ENCODE measurements at places on chromosomes 5 and 9. TPM values are rescaled to one million over a fixed set of nuclear protein-coding genes. Genes with fewer than 3 reads are reported as not detected.

Gene UBTD2
- 15.9 TPM for total RNA-seq

GRCh38 chr9:70468291-70468690, 53.8 kb upstream of the KLF9 start:
- DNase-seq = no peak

- DNase-seq = no peak
These were observed 96.6 kb downstream of the MAN2A1 start for GRCh38 chr5:109786206-109786855.

DNA sequence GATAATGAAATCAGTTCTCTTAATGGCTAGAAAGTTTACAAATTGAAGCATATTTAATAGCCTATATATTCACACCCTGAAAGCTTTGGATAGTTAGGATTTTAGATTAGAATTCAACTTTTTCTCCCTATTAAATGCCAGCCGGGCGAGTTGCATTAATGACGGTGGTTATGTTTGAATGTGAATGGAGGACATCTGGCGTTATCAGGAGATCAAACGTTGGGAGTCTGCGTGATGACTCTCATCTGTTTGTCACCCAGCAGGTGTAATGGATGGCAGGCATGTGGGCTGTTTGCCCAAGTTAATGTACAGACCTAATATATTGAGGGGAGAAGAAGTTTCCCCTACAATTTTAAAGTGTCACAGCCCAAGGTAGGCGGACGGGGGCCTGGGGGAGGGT, 1227.7 kb upstream of the WWC1 start:
- no peak for DNase-seq

- no peak for DNase-seq
These were observed 72.3 kb upstream of the STARD4 start for GRCh38 chr5:111584651-111585050.

GRCh38 chr9:25936031-25936430, 257.8 kb upstream of the TUSC1 start:
- no peak for DNase-seq

DNA sequence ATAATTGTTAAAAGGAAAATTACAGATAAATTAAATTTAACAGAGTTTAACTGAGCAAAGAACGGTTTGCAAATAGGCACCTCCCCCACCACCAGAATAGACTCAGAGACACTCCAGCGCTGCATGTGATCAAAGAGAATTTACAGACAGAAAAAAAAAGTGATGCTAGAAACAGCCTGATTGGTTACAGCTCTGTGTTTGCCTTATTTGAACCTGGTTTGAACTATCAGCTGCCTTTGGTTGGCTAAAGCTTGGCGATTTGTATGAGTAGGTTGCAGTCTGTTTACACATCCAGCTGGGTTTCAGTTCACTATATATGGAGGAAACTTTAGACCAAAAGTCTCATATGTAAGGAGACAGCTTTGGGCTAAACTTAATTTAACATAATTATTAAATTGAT, 249.1 kb downstream of the ENC1 start:
- DNase-seq = no peak

DNA sequence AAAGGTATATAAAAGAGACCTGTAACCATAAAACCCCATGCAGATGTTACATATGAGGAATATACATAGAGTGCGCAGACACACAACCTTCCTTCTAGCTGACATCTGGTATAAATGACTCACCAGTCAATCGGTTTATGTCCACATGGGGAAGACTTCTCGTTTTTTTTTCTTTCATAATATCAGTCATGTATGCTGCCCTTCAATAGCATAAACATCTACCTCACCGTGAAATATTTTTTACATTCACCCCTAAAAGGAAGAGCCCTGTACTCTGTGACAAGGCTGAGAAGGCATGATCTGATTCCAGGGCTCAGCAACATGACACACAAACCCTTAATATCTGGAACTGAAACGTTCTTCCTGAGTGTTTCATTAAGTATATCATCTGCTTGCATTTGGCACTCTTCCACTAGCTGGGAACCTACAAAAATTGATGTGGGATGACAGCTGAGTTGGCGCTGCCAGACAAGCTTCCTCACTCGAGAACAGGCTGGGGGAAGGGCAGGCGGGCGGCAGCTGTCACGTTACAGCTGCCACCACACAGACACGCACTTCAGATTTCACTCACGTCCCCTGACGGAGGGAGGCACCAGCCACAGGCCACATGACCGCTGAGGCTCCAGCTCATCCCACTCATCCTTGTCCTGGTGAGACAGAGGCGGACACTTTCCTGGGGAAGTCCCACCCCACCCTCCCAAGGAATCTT, 74.2 kb downstream of the SHB start:
- no peak for DNase-seq

Data from HCT116 (cell line).